ENCODE measurements at places on chromosomes 3 and 15.
A peak's percentile ranks its signal among the peaks of the same experiment; 100 is the strongest.

- DNase-seq, result peak; percentile 56
Observed at GRCh38 chr15:31974855-31975829, 55.2 kb upstream of the CHRNA7 start.

GRCh38 chr3:119331661-119332060 is 37.5 kb downstream of the ARHGAP31 start:
- DNase-seq, result no peak

- no peak for DNase-seq
Observed at GRCh38 chr3:42205800-42206514, 60.0 kb downstream of the CCK start.

- peak; percentile 16 for DNase-seq
Observed at GRCh38 chr3:45817831-45818522, 21.6 kb upstream of the SLC6A20 start.

- no peak for DNase-seq
Observed at GRCh38 chr3:25474052-25474451, 46.0 kb downstream of the RARB start.

GRCh38 chr15:64875641-64876223 is 34.0 kb downstream of the PLEKHO2 start:
- no peak for DNase-seq

- peak; percentile 56 for DNase-seq
Observed at GRCh38 chr3:14379843-14380242, 22.6 kb upstream of the SLC6A6 start.

- no peak for DNase-seq
Observed at GRCh38 chr3:184423561-184423960, 43.7 kb downstream of the CHRD start.

DNA sequence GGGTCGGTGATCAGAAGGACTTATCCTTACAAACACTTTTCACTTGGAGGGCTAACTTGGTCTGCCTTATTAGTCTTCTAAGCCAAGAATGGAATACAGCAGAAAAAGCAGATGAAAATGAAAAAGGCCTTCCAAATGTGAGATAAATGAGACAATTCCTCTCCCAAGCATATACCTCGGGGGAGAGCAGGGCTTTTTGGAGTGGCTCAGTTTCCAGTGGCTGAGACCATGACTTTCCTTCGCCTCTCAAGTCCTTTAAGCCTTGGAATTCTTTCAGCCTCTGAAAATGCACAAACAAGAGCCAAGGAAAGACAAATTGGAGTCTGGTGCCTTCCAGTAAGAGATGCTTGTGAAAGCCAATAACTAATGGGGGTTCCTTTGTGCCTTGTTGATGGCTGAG is 130.9 kb downstream of the DTWD1 start:
- DNase-seq, result no peak

DNA sequence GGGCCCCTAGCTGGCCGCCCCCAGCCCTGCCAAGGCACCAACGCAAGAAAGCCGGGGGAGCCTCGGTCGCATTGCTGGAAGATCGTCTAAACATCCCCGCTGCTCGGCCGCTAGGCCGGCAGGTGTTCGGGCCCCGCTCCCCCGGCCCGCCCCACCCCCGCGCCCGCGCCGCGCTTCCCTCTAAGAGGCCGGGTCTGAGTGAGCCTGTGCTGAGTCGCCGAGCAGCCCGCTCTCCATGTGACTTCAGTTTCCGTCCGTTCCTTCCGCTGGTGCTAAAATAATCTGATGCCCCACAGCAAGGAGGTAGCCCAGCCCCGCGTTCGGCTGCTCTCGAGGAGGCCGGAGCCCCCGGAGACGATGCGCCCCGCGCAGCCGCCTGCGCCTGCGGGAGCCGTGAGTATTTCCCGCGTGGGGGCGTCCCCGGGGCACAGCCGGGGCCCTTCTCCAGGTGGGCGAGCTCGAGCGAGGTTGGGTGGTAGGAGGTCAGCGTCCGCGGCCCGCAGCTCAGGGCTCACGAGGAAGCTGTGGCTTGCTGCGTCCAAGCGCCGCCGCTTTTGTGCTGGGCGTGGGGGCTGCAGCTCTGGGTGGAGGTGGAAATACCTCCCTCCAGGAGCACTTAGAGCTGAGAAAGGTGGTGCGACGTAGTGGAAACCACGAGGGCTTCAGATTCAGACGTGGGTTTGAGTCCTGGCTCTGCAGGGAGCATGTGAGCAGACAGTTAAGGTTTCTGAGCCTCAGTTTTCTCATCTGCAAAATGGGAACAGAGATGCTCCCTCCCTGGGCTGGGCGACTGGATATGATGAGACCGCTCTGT is at the start of gene NRROS:
NRROS (plus strand) TSS at position 212 of the 814 bp plus-strand sequence. CDS start 14,846 bp downstream, outside the sequence.
- no peak for DNase-seq

DNA sequence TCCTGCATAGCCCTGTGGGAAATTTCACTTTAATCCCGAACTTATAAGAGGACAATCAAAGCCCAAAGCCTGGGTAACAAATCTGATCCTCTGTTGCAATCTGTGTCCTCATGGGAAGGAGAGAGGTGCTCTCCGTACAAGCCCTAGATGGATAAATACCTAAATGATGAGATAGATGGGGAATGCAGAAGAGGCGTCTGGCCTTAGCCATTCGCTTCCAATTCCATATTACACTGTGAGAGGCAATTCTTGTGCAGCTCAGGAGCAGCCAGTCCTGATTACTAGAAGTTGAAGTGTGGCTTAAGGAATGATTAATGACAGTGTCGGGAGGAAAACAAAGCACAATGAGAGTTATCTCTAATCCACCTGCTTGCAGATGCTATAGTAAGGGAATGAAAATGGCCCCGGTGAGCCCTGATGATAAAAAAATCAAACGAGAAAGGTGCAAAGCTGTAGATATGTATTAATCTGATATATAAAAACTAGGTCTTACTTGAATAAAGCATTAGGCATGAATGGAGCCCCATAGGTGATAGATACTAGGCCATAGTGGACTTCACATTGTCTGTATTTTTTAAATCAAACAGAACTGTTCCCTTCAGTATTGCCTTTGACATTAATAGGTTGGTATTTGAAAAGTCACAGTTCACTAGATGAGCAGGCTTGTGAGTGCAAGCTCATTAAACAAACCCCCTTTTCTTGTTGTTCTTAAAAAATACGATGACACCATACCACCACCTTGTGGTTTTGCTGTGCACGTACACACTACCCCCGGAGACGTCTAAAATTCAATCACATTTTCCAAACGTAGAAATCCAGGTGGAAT is 54.2 kb upstream of the TMCO5A start:
- DNase-seq, result peak; percentile 70

DNA sequence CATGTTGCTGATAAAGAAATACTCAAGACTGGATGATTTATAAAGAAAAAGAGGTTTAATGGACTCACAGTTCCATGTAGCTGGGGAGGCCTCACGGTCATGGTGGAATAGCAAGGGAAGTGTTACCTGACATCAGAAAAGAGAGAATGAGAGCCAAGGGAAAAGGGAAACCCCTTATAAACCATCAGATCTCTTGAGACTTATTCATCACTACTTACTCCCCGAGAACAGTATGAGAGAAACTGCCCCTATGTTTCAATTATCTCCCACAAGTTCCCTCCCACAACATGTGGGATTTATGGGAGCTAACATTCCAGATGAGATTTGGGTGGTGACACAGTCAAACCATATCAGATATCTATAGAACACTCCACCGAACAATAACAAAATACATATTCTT is 904.6 kb downstream of the PDCD6IP start:
- DNase-seq, result no peak

DNA sequence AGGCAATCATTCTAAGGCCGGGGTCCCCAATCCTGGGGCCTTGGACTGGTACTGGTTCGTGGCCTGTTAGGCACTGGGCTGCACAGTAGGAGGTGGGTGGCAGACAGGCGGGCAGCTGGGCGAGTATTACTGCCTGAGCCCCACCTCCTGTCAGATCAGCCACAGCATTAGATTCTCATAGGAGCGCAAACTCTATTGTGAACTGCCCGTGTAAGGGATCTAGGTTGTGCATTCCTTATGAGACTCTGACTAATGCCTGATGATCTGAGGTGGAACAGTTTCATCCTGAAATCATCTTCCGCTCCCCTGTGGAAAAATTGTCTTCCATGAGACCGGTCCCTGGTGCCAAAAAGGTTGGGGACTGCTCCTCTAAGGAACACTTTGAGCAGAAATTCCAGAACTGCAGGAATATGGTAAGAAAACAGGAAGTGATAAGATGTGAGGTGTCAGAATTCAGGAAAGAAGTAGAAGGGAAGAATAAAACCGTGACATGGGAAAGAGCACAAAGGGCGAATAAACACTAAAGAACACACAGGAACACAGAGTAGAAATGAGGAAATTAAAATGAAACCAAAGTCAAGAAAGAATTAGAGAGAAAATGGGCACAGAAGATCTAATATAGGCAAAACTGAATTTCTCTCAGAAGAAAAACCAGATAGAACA is 57.6 kb downstream of the PDCD6IP start:
- DNase-seq, result no peak

DNA sequence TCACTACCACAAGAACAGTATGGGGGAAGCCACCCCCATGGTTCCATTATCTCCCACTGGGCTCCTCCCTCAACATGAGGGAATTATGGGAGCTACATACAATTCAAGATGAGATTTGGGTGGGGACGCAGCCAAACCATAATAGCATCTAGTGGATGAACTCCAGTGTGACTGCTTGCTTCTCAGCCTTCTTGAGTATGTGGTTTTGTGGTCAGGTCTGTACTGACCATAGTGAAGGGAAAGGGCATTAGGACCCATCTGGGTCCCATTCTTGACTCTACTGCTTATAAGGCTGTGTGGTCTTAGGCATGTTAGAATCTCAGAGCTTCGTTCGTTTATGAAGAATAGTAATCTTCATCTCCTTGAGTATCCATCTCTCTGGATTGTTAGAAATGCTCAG is 81.4 kb downstream of the CGNL1 start:
- DNase-seq, result no peak

DNA sequence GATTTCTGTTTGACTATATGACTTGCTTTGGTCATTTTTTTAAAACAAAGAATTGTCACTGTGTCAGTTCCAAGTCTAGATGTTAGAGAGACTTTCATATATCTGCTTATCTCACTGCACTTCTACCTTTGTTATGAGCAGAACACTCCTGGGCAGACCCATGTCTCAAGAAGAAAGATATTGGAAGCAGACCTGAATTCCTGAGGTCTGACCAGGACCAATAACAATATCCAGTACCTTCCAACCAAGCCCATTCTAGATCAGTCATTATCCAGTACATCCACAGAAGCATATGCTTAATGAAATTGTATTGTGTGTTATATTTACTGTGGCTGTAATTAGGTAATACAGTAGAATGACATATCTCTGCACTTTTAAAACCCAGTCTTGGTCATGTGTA is 811.3 kb upstream of the GBE1 start:
- no peak for DNase-seq

GRCh38 chr15:65400760-65401610 is 21.8 kb downstream of the IGDCC4 start:
- peak; percentile 51 for DNase-seq

DNA sequence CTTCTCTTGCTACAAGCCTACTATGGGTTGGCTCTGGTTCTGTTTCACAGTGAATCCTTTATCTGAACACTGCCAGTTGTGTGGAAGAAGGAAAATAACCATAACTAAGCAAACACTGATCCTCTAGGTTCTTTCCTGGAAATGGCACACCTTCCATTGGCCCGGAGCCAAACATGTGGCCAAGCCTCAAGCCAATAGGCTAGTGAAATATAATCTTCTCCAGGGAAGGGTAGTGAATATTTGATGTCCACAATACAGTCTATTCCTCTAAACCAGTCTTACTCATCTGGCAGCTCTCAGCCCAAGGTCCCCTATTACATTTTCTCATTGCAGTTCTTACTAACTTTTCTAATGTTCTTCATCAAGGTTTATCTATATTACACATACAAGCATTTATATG is 921.3 kb downstream of the TUSC7 start:
- peak; percentile 85 for DNase-seq

DNA sequence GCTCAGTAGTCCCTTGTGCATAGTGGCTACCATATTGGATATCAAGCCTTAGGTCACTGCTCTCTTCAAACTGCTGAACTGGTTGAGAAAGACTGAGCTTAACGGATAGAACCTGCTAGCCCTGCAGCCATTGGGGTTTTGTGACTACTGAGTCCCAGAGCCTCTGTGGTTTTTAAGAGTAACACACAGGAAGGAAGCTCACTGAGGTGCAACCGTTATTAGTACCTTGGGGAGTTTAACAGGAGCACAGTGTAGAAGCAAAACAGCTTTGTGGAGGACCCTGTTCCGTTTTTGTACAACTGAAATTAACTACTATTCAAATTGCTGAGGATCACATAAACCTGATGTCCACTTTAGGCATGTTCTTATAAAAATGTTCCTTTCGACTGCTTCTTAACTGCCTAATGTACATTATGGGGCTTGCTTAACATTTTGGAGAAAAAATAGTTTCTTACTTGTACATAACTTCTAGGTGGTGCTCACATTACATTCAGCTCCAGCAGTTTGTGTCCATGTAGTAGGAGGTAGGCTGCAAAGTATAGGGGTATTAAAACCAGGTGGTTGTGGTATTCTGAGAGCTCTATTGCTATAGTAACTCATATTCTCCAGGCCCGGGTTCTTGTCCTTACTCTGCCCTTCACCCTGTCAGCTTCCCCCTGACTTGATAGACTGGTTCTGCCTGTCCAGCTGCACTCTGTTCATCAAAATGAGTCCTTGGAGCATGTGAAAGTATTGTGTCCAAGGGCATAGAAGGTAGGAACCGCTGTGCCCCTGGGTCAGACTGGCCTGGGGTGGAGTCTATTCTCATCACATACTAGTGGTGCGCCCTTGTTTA is 17.3 kb downstream of the PXK start:
- DNase-seq, result no peak

- no peak for DNase-seq
Observed at GRCh38 chr3:129016720-129017483, 15.8 kb downstream of the EFCC1 start.

GRCh38 chr3:68751888-68752287 is 180.5 kb downstream of the TAFA4 start:
- DNase-seq, result no peak

DNA sequence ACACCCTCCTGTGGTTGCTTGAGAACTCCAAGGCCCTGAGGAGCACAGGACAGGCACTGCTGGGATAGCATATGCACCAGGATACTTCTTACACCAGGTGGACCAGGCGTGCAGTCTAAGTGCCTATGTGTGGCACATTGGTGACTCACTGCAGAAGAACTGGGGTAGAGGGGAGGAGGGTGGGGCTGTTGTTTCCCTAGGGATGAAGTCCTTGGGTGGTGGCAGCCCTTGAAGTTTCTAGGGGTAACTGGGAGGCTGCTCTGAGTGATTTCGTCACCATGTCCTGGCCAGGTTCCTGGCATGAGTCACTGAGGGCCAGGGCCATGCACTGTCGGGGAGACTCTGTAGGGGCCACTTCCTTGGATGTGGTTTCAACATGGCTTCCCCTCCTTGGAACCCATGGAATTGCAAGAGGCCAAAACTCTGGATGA is 15.9 kb downstream of the MYZAP start:
- no peak for DNase-seq

DNA sequence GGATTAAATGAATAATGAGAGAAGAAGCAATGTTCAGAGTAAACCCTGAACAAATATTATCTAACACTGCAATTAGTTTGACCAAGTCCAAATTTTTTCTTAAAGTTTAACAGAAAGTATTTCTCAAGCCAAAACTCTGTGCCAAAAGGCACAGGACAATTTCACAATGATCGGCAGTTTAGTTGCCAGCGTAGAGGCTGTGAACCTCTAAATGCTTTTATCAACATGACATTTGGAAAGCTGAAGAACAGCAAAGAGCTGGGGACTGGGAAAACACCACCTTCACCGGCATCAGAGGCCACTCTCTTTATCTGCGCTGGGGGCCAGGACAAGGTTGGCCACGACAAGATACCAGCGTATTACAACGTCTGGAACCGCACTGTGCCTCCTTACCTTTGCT is 125.6 kb downstream of the ADAMTS17 start:
- no peak for DNase-seq

All from SHP77 treated with DMSO at 0.1 percent for 48 hours (cell line).